Left renal pelvis (tissue), 4 donors: ENCODE measurements at places on chromosomes 5 and 9.

DNA sequence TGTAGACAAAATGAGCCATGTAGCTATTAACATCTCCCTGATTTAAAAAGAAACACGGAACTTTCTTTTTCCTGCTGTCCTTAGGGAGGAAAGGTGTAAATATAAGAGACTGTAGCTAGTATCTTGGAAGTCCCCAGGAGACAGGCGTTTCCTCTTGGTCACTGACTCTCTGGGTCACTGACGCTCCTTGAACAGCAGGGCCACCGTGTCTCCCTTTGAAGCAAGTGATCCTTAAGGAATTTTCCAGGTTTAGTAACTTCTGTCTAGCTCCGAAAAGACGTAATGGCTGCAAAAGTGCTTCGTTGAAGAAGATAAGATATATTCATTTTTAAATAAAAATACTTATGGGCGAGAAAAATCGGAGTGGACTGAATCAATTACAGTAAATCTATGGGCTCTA lies 745 bp upstream of the CLTA start:
- no peak for DNase-seq

GRCh38 chr5:14809369-14810155 lies 62.0 kb downstream of the ANKH start:
- DNase-seq, result no peak

DNA sequence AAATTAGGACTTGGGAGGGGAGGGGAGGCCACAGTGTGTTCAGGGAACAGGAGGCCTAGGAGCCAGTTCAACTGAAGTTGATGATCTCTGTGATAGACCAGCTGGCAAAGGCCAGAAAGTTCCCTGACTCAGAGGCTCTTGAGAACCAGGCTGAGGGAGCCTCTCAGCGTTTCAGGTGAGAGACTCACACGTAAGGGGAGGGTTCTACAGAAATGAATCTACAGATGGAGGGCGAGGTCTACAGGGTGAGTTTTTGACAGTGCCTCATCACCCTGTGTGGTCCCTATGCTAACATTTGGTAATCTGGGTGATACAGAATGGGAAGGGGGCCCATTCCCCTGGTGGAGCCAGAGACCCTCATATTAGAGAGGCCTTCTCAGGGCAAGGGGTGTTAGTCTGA lies 32.0 kb downstream of the ENHO start:
- DNase-seq, result no peak

- DNase-seq, result no peak
These were observed 257.6 kb upstream of the ZNF608 start for GRCh38 chr5:125004009-125004408.

DNA sequence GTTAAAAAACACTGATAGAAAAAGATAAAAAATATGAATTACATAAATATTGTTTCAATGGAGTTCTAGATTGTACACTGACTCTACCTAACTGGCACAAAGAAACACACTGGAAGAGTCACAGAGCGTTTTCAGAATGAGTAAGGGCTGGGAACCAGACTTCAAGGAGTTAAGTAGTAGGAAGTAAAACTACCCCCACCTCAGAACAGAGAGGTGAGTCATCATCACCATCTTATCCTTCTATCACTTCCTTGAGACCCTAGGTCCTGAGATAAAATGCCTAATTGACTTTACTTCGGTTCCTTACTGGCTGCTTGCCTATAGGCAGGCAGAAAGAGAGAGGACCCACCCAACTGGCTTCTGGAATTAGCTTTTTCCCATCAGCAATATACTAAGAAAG lies 79.7 kb downstream of the ELAVL2 start:
- no peak for DNase-seq
